ENCODE measurements at places on chromosomes 3 and 15. TPM values are rescaled to one million over a fixed set of nuclear protein-coding genes. Genes with fewer than 3 reads are reported as not detected.

Gene HEMK1
- 15.9 TPM for total RNA-seq

Gene GOLGA8N
- 1.4 TPM for total RNA-seq

Gene SMARCC1
- 38.0 TPM for total RNA-seq

Gene CCDC39
- total RNA-seq = not detected

All from airway epithelial cell (primary cell).